Stimulated activated CD8-positive, alpha-beta memory T cell treated with anti-CD3 and anti-CD28 coated beads, Interleukin-4, amount 100 ng/mL, for 1 hour (primary cell): ENCODE measurements at places on chromosomes 12 and 14.
A peak's percentile ranks its signal among the peaks of the same experiment; 100 is the strongest.

DNA sequence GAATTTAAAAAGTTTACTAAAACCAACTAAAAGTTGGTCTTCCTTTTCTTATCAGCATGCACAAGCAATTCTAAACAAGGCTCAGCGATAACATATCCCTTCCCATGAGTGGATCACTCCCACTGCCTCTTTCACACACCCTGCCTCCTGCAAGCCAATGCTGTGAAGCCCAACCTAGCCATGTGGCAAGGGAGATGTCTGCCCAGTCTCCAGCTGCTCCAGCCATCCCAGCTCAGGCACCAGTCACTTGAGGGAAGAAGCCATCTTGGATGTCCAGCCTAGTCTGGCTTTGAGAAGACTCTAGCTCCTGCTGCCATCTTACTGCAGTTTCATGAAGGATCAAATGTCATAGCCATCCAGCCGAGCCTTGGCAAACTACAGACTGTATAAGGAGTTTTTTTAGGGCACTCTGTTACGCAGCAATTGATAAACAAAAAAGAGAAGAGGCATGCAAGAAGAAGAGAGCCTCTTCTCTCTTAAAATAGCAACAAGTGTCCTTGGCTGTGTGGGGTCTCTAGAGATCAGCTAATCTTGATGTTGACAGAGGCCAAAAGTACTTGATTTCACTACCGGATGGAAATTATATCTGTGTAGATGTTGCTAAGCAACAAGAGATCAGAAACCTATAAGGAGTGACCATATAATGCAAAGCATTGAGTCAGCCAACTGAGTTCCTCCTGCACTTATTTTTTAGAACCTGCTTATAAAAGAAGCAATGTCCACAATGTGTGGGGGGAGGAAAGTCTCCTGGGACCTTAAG lies 108.9 kb downstream of the PTCSC3 start:
- DNase-seq: no peak

DNA sequence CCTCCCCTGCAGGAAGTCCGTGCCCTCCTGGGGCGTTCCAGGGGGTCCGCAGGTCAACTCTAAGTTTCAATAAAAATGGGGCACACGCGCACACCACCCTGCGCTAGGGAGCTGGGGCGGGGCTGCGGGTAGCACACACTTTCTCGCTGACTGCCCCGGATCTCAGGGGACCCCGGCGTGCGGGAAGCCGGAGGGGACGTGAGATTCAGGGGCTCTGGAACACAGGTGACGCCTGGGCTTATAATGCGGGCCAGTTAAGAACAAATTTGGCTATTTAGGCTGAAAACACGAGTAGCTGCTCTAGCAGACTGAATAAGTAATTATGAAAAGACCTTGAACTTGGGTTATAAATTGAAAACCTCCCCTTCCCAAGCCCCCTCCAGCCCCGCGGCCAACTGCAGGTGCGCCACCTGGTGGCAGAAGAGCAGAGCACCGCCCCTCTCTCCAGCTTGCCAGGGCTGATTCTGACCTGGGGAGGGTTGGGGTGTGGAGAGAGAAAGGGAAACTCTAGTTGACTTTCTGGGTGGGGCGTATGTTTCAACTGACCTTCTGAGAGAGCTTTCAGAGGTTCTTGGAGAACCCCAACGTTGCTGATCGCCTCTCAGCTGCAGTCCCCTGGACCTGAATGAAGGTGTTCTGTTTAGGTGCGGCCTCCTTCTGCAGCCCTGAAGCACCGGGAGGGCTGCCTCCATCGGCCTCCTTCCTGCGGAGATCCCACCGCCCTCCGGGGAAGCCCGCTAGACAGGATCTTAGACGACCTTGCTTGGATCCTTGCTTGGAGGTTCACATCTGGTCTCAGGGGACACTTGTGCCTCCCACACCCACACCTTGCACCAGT lies 118.4 kb upstream of the EVL start:
- DNase-seq: peak; percentile 16

DNA sequence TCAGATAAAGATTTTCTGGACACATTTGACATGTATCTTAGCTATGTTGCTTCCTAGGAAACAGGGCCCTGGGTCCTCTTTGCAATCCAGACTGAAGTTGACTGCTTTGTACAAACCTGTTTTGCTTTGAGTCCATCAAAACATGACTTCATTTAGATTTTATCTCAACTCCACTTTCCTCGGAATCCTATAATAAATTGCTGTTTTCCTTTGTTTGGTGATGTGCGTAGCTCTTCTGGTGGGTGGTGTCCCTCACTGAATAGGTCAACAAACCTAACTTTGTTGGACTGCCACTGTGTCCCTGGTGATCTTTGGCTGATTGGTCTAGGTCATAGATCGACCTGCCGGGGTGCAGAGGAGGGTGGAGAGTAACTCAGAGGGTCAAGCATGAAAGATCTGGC lies 735 bp upstream of the P2RX7 start:
- no peak for DNase-seq

DNA sequence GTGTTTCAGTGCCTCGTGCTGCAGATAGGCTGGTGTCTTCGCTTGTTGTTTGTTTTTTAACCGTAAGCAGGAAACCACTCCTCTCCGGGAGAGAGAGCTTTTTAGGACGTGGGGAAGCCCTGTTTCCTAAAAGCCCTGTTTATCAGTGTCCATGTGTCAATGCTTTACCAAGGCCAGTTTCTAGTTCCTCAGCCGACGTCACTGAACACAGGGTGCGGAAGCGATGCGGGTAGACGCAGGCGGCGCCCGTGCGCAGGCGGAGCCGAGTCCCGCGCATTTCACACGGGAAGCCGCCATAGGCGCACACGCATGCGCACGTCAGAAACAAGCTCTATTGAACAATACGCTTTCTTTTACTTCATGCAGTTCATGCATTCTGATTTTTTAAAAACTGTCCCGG lies 79.8 kb downstream of the GLT1D1 start:
- DNase-seq: no peak
